ENCODE measurements at places on chromosomes 2 and 18. TPM values are rescaled to one million over a fixed set of nuclear protein-coding genes. Genes with fewer than 3 reads are reported as not detected.

GRCh38 chr18:37578886-37579513, 13.4 kb upstream of the CELF4 start:
- DNase-seq, result no peak

- DNase-seq, result no peak
Observed at GRCh38 chr2:9975328-9975727, 23.8 kb downstream of the GRHL1 start.

GRCh38 chr2:16691261-16691660, 25.6 kb upstream of the CYRIA start:
- no peak for DNase-seq

GKN2 gene
- total RNA-seq, result not detected

Measured in naive thymus-derived CD8-positive, alpha-beta T cell (primary cell).